ENCODE measurements at places on chromosomes 1 and 21.

DNA sequence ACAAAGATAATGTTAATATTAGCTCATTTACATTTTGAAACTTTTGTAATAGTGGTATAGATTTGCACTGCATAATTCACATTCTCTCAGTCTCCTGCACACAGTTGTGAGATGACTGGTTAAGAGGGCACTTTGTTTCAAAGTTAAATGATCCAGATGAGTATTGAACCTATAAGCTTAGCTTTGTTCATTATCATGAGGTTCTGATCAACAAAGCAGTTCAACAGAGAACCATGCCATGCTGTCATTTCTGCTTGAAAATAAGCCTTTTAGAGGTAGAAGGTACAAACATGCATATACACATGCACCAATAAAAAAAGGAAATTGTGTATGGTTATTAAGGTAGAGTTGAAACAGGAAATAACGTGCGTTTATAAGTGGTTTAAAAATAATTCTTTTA, 4.8 kb downstream of the RAP1A start:
- DNase-seq, result no peak

DNA sequence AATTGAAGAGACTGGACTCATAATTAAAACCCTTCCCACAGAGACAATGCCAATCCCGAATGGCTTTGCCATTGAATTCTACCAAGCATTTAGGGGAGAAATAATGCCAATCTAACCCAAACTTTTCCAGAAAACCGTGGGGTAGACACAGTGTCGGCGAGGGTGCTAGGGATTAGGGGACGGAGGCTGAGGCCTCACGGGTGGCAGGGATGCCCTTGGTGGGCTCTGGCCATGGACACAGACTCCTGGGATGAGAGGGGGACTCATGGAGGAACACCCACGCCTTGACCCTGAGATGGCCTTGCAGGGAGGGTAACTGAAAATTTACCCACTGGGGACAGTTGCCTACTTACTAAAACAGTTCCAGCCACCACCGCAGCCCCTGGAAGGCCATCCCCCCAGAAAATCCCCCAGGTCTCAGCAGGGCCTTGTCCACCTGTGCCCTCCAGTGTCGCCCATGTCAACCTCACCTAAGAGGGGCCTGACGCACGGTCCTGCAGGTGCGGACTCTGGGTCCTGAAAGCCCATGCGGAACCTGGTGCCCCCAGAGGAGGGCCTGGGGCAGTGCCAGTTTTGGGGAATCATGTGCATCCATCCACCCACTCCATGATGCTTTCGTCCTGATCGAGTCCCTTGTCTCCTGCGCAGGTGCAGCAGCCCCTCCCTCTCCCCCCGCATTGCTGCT, 1.9 kb downstream of the KRTAP10-5 start:
- no peak for DNase-seq

DNA sequence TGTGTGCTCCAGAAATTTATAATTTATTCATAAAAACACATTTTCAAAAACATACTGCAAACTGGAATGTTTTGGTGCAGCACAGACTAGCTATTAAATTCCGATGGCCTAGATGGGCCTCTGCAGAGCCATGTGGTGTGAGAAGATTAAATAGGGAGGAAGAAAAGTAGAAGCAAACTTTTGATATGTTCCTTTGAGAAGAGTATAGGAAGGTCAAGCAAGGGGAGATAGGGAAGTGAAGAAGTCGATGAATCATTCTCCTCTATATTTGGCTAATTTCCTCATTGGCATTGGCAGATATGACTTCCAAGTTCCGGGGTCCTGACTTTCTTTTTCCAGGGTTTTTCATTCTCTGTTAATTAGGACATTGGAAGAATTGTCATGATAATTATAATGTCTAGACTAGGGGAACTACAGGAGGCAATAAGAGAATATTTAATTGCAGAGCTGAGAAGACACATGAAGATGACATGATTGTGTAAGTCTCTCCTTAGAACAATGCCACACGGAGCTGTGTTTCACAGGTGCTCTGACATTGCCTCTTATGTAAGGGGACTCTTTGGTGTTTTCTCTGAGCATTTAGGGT, 19.3 kb upstream of the ZNF326 start:
- no peak for DNase-seq

GRCh38 chr1:156836041-156836654, 19.5 kb upstream of the SH2D2A start:
- DNase-seq, result no peak

DNA sequence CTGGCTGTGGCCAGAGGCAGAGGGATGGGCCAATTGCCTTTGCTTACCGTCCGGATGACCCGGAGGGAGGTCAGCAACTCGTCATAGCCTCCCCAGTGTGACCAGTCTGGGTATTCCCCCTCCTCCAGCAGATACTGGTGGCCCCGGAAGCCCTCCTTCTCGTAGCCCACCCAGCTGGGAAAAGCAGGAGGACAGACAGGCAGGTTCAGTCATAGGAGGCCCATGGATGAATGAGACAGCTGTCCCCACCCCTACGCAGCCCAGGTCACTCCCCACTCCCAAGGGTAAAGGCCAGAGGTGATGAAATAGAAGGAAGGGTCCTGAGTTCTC, 16.8 kb downstream of the CRYBG2 start:
- DNase-seq, result no peak

DNA sequence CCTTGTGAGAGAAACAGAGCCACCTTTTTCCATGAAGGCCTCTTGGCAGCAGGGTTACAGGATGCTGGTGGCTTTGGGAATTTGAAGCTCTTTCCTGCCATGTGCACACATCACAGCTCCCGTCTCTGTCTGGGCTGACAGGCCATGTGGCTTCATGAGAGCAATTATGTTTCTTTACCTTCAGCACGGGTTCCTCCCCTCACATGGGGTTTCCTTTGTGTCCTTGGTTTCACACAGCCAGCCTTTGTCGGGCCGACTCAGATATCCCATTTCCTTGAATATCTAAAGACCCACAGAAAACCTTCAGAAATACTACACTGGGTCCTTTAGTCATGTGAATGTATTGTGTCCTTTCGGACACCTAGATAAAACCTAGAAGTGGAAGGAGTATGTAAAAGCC, 7.1 kb downstream of the CLIC6 start:
- no peak for DNase-seq

- no peak for DNase-seq
These were observed 452.4 kb downstream of the PTPRU start for GRCh38 chr1:29688471-29689365.

DNA sequence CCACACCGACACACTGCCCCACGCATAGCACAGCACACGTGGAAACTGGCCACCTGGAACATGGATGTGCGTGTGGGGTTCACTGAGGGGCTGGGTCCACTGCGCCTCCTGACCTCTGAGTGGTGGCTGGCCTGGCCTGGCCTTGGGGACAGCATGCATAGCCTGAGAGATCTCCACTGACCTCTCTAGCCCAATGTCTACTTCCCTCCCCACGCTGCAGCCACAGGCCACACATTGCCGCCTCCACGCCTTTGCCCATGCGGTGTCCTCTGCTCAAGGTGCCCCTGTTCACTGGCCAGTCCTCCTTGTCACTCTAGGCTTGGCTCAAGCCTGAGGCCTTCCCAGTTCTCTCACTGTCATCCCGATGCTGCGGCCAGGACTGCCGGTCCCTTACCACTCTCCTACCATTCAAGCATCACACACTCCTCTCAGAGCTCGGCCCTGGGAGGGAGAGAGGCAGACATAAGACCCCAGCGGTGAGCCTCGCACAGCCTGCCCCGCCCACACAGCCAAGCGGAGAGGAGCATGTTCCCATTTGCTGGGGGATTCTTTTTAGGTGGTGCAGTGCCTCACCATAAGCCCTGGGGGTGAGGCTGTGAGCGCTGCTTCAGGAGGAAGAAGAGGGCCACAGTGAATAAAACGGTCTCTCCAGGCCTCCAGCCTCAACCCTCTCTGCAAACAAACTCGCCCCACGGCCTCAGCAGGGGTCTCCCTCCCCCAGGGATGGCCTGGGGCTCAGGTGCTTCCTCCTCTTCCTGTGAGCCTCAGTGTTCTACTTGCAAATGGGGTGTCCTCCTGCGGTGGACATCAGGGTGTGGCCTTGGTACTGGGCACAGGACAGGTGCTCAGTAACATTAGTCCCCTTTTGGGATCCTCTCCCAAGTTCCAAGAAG, 80.8 kb downstream of the DMRTB1 start:
- no peak for DNase-seq

DNA sequence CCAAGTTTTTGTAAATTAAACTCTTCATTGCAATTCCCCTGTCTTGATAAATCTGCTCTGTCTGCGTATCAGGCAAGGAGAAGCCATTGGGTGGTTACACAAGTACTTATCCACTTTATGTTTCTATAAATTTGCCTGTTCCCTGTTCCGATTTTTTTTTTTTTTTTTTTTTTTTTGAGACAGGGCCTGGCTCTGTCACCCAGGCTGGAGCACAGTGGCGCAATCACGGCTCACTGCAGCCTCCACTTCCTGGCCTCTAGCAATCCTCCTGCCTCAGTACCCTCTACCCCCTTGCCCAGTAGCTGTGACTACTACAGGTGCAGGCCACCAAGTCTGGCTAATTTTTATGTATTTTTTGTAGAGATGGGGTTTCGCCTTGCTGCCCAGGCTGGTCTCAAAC, 11.1 kb upstream of the CSRP1 start:
- no peak for DNase-seq

GRCh38 chr1:1776672-1777582, 1.3 kb downstream of the NADK start:
- no peak for DNase-seq

GRCh38 chr1:22705586-22705985, 5.1 kb upstream of the EPHB2 start:
- DNase-seq, result no peak

Data from activated CD4-positive, alpha-beta T cell treated with anti-CD3 and anti-CD28 coated beads for 24 hours (primary cell).